Activated T-cell treated with anti-CD3 and anti-CD28 coated beads, Interleukin-2, amount 50 U/mL, for 4 hours (primary cell): ENCODE measurements at places on chromosomes 6 and 20.

DNA sequence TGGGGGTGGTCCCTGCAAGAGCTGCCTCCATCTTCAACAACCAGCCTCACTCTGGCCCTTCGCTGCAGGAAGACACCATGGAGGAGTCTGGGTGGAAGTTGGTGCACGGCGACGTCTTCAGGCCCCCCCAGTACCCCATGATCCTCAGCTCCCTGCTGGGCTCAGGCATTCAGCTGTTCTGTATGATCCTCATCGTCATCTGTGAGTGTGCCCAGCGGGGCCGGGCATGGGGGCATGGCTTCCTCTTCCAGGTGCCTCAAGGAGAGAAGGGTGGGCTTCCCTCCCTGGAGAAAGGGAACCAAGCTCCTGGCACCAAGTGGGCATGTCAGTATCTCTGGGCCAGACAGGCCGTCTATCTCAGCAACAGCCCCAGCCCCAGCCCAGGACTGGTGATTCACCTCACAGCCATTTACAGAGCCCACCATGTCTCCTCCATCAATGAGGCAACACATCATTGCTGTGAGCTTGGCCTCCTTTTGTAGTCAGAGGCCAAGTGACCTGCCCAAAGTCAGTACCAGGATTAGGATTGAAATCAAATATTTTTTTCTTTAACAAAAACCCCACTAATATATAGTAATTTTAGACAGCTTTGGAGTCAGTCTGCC, 40.2 kb downstream of the TM9SF4 start:
- DNase-seq: no peak

- DNase-seq: no peak
Observed at GRCh38 chr6:113120582-113121285, 736.4 kb upstream of the MARCKS start.

DNA sequence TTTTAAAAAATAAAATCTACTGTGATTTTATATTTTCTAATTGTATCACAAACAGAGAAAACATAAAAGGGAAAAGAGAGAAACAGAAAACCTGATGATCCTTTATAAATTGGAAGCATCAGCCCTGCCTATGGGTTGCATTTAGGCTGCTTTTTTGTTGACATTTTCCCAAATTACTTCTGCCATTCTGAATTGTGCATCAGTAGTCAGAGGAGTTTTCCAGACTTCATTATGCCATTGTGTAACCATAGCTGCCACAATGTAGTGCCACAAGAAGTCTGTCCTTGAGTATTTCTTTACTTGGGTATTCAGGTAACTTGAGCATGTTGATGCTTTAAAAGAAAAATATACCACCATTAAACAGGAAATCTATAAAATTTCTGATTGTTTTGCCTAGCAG, 130.3 kb downstream of the HACE1 start:
- no peak for DNase-seq

DNA sequence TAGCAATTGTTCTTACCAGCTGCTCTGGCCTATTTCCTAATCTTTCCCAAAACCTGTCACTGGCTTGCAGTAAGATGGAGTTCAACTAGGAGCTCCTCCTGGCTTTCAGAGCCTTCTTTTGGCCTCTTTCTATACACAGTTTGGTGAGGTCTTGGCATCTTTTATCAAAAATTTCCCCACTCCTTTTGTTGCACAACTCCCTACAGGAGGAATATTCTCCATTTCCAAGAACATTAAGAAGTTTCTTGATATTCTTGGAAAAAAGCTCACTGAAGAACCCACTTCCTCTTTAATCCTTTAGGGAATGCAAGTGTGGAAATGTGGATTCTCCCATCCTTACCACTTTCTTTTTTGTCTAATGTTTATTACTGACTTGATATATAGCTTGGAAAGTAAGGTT, 171.3 kb upstream of the KCNK16 start:
- no peak for DNase-seq

- no peak for DNase-seq
Observed at GRCh38 chr6:138986578-138986977, 1.5 kb downstream of the REPS1 start.

- DNase-seq: no peak
Observed at GRCh38 chr20:20734475-20734948, 22.1 kb upstream of the RALGAPA2 start.

DNA sequence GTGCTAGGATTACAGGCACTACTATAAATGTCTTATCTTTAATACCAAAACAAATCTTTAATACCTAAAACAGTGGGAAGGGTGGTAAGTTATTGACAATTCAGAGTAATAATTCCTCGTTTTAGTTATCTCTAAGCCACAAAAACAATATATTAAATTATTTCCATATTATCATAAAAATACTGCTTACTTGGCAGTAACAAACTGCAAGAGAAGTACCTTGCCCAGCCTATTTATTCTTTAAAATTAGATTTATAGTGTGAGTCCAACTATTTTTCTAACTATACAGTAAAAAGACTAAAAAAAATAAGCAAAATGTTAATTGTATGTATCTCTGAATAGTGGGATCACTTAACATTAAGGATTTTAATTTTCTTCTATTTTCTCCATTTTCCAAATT, 123.2 kb downstream of the HACE1 start:
- DNase-seq: no peak

GRCh38 chr6:73743556-73743955, 47.6 kb downstream of the CD109 start:
- no peak for DNase-seq
